Psoas muscle (tissue), 8 donors: ENCODE measurements at places on chromosomes 13 and 19. TPM values are rescaled to one million over a fixed set of nuclear protein-coding genes. Genes with fewer than 3 reads are reported as not detected.

DNA sequence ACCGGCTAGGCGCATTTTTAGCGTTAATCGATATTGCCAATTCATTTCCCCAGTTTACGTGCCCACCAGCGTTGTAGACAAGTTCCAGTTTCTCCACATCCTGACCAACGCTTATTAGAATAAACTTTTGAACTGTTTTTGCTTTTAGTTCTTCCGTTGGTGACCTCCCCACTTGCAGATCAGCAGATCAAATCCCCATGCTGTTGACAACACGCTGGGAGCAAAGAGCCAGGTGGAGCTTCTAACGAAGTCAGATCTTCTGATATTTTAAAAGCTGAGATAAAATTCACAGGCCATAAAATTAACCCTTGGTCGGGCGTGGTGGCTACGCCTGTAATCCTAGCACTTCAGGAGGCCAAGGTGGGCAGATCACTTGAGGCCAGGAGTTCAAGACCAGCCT, 21.2 kb downstream of the RCN3 start:
- H3K4me1 ChIP-seq: peaks cover 5% of the 10 kb centered on the region
- no peak for DNase-seq
- no peaks in the 10 kb centered on the region for H3K27me3 ChIP-seq
- H3K27ac ChIP-seq: no peak overlapping the region

DNA sequence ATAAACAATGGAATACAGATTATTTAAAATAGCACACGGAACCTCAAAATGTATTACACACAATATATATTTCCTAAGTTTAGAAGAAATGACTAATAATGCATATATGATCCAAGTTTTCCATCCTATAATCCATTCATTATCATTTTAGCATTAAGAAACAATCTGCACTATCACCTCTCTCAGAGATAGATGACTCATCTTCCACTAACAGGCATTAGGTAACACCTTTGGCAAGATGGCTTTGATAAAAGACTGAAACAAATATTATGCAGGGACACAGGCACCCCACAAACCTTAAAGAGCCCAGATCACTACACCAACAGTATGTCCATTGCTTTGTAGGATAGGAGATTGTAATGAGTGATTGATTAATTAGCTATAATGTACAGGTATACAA, 4.1 kb downstream of the ENOX1 start:
- H3K27ac ChIP-seq: no peak overlapping the region
- no peaks in the 10 kb centered on the region for H3K36me3 ChIP-seq
- peaks cover 8% of the 10 kb centered on the region for H3K4me1 ChIP-seq
- no peak overlapping the region for H3K4me3 ChIP-seq
- DNase-seq: no peak
- no peaks in the 10 kb centered on the region for H3K27me3 ChIP-seq

DNA sequence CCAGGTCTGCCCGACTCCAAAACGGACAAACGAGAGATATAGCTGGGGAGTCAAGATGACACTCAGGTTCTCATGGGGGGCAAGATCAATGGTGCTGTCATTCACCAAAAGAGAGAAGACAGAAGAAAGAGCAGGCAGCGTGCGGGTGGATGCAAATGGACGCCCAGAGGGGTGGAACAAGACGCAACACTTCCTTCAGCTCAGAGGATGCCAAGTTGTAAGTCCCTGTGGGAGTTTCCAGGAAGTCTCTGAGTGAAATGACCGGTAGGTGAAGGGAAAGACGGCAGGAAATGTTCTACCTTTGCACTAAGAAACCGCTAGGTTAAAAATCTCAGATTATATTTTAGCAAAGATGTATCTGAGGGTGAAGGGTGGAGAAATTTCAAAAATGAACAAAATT, 26.5 kb downstream of the TUBGCP3 start:
- no peaks in the 10 kb centered on the region for H3K36me3 ChIP-seq
- H3K27me3 ChIP-seq: no peaks in the 10 kb centered on the region
- no peak overlapping the region for H3K4me3 ChIP-seq
- no peak overlapping the region for H3K27ac ChIP-seq

- H3K27ac ChIP-seq: no peak overlapping the region
- H3K4me1 ChIP-seq: peaks cover under 1% of the 10 kb centered on the region
- peak overlapping the region; percentile 94 for H3K4me3 ChIP-seq
- H3K27me3 ChIP-seq: no peaks in the 10 kb centered on the region
- no peaks in the 10 kb centered on the region for H3K36me3 ChIP-seq
Measured at GRCh38 chr19:927780-928401, 2.1 kb downstream of the ARID3A start.

- H3K27ac ChIP-seq: no peak overlapping the region
- H3K36me3 ChIP-seq: no peaks in the 10 kb centered on the region
- H3K4me1 ChIP-seq: no peaks in the 10 kb centered on the region
- no peak overlapping the region for H3K4me3 ChIP-seq
Measured at GRCh38 chr13:113787694-113788093, 28.7 kb downstream of the TMEM255B start.

Gene EBI3
- 0.77 TPM for polyA plus RNA-seq

Gene TTC9B
- not detected for polyA plus RNA-seq

Gene ZNF99
- polyA plus RNA-seq: under 0.01 TPM

Gene TNPO2
- 31.2 TPM for polyA plus RNA-seq

Gene SLC25A23
- polyA plus RNA-seq: 49.4 TPM
